Jurkat, Clone E6-1 (cell line): ENCODE measurements at places on chromosomes 4 and X.

DNA sequence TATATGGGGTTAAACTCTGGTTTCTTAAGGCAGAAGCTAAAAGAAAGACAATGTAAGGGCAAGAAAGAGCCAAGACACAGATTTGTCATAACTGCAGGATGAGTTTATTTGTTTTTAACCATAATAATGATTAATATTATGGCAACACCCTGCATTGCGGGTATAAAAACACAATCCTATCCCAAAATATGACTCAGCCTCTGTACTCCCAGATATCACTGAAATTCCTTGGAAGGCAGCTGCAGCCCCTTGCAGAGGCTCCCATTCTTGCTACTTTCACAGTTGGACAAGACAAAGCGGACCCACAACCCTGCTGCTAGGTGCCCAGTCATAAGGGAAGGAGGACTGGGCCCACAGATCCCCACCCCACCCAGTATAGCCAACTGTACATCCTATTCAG is 20.4 kb upstream of the FGF16 start:
- DNase-seq = no peak

- no peak for DNase-seq
Measured at GRCh38 chr4:78937837-78938236, 1.4 kb downstream of the PAQR3 start.

DNA sequence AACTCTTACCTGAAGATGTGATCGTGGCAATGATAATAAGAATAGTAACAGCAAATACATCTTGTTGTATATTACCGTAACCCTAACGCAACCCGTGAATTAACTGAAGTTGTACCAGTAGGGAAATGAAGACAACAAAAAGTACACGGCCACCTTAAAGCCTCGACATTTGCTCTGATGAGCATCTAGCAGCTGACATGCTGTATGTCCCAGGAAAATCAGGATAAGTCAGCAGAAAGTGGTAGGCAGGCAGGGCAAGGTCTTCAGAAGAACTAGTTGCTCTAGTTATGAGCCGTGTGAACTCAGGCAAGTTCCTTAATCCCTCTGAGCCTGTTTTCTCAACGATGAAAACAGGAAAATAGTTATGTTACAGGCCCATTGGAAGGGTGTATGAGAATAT is 7.7 kb upstream of the ASB5 start:
- no peak for DNase-seq

- DNase-seq = no peak
Measured at GRCh38 chr4:70831293-70831692, 8.4 kb downstream of the GRSF1 start.

GRCh38 chr4:55068522-55068921 is 56.9 kb downstream of the KDR start:
- no peak for DNase-seq

DNA sequence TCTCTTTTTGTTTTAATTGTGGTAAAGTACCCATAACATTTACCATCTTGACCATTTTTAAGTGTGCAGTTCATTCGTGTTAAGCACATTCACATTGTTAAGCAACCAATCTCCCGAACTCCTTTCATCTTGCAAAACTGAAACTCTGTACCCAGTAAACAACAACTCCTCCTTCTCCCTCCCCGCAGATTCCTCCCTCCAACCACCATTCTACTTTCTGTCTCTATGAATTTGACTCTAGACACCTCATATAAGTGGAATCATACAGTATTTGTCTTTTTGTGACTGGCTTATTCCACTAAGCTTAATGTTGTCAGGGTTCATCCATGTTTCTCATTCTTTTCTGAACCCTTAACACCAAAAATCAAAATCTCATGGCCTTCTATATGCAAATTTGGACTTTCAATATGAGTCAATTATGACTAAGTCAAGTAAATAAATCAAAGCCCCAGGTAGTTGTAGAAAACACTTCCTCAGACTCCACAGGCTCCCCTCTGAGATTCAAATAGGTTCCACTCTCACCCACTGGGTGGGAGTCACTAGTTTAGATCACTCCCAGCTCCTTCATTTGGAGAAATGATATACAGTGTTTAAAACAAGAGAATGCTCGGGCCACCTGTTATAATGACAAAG is 9.8 kb upstream of the RTL5 start:
- DNase-seq = no peak

GRCh38 chr4:176308441-176308840 is 11.3 kb upstream of the SPCS3 start:
- DNase-seq = no peak

DNA sequence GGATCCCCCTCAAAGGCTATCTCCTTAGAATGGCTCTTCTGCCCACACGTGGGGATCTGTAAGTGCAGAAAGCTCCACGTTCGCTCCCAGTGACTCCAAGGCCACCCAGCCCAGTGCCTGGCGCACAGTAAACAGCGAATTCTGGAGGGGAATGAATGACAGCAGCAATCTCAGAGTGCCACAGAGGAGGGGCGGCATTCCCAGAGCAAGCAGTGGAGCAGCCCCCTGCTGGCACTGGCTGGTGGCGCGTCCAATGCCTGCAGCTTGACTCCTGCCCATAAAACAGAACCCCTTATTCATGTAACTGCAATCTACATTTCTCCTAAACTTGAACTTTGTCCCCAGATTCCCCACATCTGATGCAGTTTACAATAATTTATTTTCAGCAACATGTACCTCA is 6.9 kb upstream of the HELT start:
- DNase-seq = peak; percentile 12

- DNase-seq = no peak
Measured at GRCh38 chrX:121389976-121390714, 342.7 kb downstream of the GLUD2 start.

GRCh38 chr4:148056879-148057278 is 325.0 kb downstream of the ARHGAP10 start:
- peak; percentile 58 for DNase-seq

DNA sequence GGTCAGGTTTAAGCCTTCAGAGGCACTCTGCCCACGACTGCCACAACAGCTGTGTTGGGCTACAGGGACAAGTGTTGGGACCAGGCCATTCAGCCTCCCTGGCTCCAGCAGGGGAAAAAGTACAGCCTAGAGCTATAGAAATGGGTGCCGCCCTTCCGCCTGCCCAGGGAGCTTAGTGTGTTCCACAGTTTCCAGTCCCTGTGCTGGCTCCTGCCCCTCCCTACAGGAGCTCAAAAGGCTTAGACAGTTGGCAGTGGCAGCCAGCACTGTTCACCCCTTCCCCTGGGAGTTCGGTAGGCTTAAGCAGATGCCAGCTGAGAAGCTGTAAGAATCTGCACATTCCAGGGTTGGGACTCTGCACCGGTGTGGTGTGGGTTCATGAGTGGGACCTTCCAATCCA is 408.2 kb upstream of the INTU start:
- no peak for DNase-seq

GRCh38 chr4:156176896-156177295 is 223.2 kb upstream of the CTSO start:
- DNase-seq = no peak

GRCh38 chr4:2048831-2049230 is 10.3 kb upstream of the NAT8L start:
- no peak for DNase-seq

DNA sequence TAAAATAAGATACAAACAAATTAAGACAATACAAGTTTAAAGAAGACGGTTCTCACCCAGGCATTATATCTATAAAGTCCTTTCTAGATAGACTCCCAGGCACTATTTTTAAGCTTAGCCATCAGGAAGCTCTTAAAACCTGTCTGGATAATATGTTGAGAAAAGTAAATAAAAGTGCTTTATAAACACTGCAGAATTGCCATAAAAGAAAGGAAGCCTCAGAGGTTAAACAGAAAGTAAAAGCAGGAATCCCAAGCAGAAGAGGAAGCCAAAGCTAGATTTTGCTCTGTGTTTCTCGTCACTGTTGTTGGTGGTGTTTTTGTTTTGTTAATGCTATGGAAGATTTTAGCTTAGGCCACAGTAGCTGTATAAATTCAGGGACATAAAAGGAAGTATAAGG is 1267.3 kb downstream of the PCDH19 start:
- no peak for DNase-seq

GRCh38 chr4:76208005-76208765 is 5.4 kb downstream of the SCARB2 start:
- no peak for DNase-seq

GRCh38 chr4:120520761-120521160 is 401.8 kb downstream of the PRDM5 start:
- DNase-seq = no peak

DNA sequence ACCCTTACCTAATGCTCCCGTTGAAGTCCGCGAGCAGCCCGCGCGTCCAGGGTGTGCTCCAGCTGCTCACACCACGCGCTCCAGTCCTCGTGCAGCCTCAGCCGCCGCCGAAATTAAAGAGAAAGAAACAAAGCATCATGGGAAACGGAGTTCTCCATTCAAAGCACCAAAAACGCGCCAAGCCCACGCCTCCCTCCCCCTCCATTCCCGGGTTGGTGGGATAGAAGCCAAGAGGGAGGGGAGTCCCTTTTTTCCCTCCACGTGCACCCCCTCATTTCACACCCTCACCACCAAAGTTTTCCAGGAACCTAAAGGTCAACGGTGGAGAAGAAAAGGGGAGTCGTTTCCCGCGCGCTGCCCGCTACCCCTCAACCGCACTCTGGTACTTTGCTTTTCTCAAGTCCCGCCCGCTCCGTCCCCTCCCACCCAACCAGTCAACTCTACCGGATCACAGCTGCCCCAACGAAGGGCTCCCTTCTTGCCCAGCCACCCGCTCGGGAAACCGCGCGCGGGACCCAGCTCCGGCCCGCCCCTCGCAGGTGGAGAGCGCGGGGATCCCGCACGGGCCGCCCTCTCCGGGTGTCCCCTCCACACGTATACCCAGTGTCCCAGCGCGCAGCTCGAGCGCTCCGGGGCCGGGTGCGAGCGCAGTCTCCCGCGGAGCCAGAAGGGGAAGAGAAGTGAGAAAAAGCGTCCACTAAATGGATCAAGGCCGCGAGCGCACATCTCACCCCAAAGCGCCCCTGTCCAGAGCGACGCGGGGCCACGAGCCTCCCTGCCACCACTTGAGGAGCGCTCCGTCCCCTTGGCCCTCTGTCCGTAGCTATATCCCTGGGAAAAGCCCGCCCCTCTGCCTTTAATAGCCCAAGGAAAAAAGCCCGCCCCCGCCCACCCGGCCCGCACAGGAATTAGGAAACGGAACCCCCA is 65.1 kb upstream of the CCDC160 start:
- peak; percentile 37 for DNase-seq

- DNase-seq = no peak
Measured at GRCh38 chr4:87375719-87376291, 15.2 kb downstream of the HSD17B11 start.

- DNase-seq = no peak
Measured at GRCh38 chr4:9894644-9895332, 113.4 kb downstream of the DRD5 start.

- no peak for DNase-seq
Measured at GRCh38 chrX:16113978-16114565, 9.3 kb upstream of the GRPR start.

GRCh38 chrX:11893933-11894710 is 136.1 kb downstream of the MSL3 start:
- no peak for DNase-seq

GRCh38 chrX:133188631-133189030 is 29.5 kb downstream of the TFDP3 start:
- no peak for DNase-seq

GRCh38 chrX:133399411-133399810 is 15.9 kb downstream of the GPC4 start:
- DNase-seq = no peak

GRCh38 chr4:172497321-172497720 is 671.3 kb upstream of the GALNT7 start:
- no peak for DNase-seq

DNA sequence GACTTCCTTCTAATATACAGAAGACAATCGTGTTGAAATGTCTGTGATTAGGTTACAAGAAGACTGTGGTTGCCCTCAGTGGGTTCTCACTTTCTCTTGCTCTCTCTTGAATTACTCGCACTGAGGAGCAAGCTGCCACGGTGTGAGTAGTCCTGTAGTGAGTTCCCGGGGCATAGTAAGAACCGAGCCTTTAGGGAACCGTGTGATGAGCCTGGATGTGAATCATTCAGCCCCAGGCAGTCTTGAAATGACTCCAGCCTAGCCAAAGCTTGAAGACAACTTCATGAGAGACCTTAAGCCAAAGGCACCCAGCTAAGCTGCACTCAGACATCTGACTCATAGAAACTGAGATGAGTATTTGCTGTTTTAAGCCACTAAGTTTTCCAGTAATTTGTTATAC is 292.7 kb downstream of the SPOCK3 start:
- DNase-seq = no peak

DNA sequence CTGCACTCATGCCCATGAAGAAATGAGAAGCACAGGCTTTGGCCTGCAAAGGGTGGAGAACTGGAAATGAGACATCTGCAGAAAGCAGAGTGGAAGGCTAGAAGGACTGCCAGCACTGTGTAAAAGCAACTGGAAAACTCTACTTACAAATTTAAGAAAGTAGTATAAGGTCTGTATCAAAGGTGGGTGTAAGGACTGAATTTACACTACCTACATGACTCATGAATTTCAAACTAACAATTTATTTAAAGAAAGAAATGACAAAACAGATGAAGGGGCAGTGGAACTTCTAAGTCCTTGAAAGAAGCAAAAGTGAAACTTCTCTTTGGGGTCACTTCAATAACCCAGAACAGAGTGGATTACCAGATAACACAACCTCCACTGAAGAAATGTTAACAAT is 71.2 kb downstream of the SLC10A7 start:
- DNase-seq = no peak

DNA sequence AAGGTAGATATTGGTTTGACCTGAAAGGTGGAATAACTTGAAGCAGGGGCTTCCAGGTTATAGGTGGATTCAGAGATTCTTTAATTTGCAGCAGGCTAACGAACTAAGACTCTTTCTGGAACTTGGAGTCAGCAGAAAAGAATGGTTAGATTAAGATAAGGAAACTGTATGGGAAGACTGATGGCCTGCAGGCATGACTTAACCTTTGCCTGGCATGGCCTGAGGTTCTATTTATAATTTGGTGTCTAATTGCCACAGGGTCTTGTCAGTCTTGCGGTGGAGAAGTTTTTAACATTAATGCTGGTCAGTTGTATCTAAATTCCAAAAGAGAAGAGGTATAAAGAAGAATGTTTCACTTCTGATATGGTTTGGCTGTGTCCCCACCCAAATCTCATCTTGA is 110.3 kb upstream of the VCX3A start:
- no peak for DNase-seq

- DNase-seq = no peak
Measured at GRCh38 chr4:7003879-7004240, 39.3 kb upstream of the TADA2B start.

- DNase-seq = no peak
Measured at GRCh38 chr4:187910741-187911140, 84.8 kb upstream of the ZFP42 start.

- DNase-seq = peak; percentile 20
Measured at GRCh38 chr4:7761720-7762119, 177.9 kb downstream of the AFAP1 start.

- no peak for DNase-seq
Measured at GRCh38 chr4:176002007-176002613, 63.5 kb upstream of the WDR17 start.

GRCh38 chrX:16842684-16843083 is 27.5 kb downstream of the RBBP7 start:
- no peak for DNase-seq

DNA sequence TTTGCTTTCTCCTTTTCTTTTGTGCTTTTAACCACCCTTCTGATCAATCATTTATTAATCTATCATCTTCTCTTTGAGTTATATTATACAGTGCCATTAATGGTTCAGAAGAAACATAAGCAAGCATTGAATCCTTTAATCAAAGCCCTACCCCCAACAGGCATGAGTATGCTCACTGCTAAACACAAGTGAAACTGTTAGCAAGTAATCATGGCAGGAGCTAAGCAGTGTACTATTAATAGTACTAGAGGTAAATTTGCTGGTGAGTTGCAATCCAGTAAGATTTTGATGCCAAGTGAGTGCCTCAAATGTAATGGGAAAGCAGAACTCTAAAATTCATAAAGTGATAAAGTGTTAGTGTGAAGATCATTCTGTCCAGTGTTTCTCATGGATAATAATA is 57.2 kb downstream of the FNIP2 start:
- DNase-seq = no peak
